ENCODE measurements at places on chromosomes 5 and 9.

GRCh38 chr5:145292278-145292677 is 542.9 kb downstream of the PRELID2 start:
- no peak for DNase-seq

DNA sequence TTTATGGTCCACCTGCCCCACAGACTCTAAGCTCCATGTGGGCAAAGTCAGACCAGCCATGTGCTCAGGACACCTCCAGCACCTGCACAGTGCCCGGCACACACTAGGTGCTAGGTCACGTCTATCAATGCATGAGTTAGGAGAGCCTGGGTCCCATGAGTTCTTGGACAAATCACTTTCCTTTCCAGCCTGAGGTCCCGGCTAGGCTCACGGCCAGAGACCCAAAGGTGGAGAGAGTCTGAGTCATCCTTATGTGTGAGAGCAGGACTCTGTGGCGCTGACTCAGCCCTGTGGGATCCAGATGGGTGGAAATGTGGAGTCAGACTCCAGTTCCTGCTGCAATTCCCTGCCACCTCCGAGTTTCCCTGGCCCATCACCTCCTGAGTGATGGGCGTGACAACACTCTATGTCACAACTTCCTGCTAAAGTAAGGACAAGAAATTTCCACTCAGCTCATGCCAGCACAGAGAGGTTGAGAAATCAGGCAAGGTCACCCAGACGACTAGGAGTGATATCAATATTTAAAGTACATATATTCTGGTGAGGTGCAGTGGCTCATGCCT is 2.5 kb upstream of the ST6GALNAC4 start:
- DNase-seq: peak; percentile 88

DNA sequence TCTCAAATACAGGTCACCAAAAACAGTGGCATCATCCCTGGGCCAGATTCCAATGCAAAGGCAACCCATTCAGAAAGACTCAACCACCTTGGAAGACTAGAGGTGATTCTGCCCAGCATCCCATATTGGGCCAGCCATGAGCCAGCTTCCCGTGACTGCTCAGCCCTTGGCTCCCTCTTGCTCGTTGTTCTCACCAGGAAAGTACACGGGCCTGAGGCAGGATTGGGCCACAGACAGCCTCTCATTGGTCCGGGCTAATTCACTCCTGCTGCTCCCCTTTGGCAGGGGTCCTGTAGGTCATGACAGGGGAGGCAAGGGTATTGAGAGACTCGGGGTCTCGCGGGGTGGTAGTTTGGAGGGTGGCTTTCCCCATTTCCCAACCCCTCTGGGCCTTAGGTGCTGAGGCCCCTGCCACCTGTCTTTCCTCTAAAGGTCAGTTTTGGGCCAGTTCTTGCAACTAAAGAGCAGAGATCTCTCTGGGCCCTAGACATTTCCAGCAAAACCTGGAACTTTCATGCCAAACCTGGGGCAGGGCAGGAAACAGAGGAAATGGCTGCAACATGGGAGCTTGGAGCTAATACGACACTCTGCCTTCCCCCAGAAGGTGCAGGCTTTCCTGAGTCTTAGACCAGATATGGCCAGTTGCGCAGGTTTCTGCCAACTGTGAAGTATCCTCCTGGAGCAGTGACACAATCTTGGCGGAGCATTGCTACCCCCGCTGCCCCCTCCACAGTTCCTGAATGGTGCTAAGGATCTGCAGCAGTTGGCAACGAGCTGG is 22.0 kb upstream of the FGFR4 start:
- DNase-seq: no peak

DNA sequence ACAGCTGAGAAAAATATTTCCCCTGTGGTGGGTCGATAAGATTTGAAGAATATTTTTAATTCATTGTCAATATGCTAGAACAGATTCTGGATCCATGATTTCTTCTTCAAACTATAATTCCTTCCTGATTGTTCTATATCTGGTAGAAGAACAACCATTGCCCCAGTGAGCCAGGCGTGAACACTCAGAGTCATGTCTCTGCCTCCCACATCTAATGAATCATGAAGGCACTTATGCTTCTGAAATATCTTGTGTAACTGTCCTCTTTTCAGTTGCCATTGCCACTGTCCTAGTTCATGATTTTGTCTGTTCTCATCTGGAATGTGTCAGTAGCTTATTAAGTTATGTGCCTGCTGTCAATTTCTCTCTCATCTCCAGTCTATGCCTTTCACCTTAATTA is 40.0 kb downstream of the GABRG2 start:
- peak; percentile 22 for DNase-seq

DNA sequence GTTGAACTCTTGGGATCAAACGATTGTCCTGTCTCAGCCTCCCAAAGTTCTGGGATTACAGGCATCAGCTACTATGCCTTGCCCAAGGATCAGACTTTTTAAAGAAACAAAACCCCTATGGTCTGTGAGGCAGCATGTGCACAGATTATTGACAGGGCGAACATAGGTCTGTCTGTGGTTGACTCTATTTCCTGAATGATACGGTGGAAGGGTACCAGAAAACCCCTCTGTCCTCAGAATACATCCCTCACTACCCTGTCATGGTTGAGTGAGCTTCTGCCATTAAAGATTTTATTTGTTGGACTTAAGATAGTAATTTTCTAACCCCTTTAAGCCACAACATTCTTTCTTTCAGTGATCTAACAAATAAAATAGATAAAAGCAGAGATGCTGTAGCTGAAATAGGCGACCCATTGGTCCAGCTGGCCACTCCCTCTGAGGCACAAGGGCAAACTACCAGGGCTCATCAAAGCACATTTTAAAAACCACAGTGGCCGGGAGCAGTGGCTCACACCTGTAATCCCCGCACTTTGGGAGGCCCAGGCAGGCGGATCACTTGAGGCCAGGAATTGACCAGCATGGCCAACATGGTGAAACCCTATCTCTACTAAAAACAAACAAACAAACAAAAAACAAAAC is 84.9 kb upstream of the ANKRD55 start:
- DNase-seq: no peak

DNA sequence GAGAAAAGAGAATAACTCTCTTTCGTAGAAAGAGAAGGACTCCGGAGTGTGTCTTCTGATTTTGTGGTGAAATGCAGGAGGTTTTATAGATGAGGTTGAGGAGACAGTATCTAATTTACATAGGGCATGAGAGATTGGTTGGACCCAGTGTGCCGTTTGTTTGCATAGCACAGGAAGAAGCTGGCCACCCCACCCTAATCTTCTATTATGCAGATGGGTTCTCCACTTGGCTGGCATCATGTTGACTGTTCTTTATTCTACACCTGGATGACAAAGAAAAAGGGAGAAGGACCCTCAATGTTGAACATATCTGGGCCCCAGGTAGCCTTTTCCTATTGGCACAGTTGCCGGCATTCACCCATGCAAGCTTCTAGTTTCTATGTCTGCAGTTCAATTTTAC is 23.2 kb upstream of the MINAR2 start:
- DNase-seq: no peak

DNA sequence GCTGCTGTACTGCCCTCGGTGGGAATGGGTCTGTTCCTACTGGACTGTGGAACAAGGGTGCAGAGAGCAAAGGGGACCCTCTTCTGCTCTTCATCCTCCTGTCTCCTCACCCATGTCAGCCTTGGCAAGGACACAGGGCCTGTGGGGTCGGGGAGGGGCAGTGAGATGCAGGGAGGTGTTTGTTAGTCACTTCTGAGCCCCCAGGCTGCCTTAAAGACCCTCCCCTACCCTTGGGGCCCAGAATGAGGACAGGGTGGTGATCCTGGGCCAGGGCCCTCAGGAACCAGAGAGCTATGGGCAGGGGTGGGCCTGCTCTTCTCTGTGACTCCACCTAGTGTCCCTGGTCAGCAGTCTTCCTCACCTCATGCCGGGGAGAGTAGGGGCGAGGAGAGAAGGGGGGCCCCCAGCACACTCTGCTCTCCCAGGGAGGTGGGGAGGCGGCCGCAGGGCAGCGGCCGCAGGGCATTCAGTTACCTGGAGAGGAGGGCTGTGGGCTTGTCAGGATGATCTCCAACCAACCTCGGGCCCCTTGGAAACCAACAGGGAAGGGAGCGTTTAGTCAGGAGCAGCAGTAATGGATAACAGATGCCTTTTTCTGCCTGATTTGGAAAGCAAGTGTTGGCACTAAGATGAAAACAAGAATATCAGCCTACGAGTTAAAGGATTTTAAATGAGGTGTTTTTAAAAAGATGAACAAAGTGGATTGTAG is 62.0 kb upstream of the GARNL3 start:
- DNase-seq: no peak

DNA sequence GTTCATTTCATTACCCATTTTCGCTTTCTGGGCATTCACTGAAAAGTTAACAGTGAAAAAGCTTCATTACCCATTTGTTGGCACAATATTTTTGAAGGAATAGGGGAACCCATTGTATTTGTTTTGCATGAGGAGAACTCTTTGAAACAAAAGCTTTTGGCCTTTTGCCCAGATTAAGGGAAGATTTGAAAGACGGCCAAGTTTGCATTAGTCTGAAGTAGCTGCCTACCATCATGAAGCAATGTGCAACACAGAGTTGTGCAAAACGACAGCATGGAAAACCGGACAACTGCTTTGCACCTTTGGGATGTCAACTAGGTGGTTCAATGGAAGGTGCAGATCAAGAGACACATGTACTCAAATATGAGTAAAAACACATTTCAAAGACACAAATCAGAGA is 84.9 kb downstream of the TRPM3 start:
- DNase-seq: no peak

DNA sequence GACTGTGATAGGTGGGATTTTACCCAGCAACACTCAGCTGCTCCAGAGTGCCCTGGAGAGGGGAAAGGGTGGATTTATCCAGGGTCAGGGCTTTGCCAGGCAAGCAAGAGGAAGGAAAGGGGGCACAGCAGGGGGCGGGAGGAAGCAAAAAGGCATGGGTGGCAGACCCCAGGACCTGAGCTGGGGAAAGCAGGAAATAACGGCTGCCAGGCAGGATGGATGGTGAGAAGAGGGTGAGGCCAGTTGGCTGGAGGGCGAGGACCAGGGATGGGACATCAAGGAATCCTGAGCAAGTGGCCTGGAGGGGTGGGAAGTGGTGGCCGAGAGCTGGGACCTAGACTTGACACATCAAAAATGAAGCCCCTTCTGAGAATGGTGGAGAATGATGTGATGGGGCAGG is 64.2 kb downstream of the DUSP1 start:
- no peak for DNase-seq

DNA sequence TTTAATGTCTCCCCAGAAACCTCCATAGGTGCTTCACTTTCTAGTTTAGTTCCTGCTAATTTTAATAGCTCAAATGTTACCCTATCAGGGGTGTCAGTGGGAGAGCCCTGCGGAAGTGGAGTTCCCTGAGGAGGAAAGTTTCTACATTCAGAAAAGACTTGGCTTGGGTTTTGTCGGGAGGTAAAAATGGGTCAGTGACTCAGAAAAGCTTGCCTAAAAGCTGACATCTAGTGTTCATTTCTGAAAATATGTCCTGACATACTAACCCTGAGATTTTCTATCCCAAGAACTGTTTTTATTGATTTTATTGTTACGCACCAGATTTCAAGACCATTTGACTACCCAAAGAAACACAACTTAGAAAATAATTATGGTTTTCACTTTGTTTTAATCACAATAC is 40.9 kb upstream of the GLDC start:
- no peak for DNase-seq

- no peak for DNase-seq
Measured at GRCh38 chr5:102819634-102820033, 64.5 kb downstream of the PAM start.

DNA sequence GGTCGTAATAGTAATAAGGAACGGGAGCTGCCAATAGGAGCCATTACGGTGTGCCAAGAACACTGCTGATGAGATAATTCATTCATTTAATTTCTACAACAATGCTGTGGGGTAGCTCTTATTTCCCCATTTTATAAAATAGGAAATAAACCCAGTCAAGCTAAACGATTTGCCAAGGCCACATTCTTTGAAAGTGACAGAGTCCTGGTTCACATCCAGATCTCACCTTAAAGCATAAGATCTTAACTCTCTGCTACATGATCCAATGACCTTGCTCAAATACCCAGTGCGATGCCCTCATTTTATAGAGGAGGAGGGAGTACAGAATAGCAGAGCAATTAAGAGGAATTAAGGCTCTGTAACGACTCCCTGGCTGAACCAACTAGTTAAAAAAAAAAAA is 5.0 kb downstream of the PDE6A start:
- DNase-seq: peak; percentile 27

GRCh38 chr5:90135779-90136378 is 273.7 kb downstream of the CETN3 start:
- no peak for DNase-seq

DNA sequence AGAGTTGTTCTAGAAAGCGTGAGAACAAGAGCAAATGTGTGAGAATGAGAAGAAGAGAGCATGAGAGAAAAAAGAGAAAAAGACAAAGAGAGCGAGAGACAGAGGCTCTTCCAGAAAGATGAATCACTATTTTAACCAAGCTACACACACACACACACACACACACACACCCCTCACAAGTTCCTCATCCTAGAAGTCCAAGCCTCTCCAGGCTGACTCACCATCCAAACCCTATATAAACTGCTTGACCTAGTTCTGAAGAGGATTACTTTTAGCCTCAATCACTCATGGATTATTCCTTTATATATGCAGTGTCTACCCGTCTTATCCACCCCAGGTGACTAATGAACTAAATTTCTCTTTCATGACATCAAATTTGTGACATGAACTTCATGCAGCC is 37.6 kb downstream of the C9orf57 start:
- peak; percentile 66 for DNase-seq

DNA sequence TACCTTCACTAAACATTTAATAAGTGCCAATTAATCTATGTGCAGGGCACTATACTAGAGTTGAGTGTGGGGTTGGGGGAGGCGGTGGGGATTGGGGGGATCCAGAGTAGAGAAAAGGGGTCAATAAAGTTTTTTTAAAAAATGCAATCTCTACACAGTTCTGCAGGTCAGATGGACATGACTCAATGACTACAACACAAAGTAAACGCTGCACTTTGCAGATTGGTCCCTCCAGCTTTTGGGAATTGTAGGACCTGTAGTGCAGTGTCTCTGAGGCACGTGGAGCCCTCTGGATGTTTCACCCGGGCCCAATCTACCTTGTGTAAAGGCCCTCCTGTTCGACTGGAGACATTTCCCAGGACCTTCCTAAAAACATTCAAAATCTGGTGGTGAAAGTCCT is 43.5 kb downstream of the SEMA6A start:
- no peak for DNase-seq

DNA sequence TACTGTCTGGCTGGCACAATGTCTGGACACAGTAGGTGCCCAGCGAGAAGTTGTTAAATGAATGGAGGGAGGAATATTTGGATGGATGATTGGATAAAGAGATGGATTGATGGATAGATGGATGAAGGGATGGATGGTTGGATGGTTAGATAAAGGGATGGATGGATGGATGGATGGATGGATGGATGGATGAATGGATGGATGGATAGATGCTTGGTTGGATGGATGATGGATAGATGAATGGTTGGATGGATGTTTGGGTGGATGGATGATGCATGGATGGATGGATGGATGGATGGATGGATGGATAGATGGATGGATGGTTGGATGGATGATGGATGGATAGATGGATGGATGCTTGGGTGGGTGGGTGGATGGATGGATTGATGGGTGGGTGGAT is 90.4 kb downstream of the UBE2QL1 start:
- no peak for DNase-seq
